ENCODE measurements at places on chromosomes 2 and 18.

DNA sequence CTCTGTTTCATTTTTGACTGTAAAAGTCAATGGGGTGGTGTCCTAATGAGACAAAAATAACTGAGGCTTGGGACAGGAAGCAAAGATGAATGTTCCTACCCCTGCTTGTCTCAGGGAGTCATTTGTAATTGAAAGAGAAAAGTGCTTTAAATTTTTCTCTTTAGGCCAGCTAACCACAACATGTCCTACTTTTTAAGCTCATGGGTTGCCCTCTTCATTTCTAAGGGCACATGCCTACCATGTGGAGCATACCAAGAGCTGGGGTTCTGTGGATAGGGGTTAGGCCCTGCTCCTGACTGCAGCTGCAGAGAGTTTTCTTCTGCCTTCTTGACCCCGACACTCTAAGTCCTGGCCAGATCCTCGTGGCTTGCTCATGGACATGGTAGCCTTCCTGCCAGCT, 96.8 kb upstream of the ARL4C start:
- DNase-seq = no peak

- no peak for DNase-seq
These were observed 589.8 kb upstream of the CDH2 start for GRCh38 chr18:28766721-28767120.

DNA sequence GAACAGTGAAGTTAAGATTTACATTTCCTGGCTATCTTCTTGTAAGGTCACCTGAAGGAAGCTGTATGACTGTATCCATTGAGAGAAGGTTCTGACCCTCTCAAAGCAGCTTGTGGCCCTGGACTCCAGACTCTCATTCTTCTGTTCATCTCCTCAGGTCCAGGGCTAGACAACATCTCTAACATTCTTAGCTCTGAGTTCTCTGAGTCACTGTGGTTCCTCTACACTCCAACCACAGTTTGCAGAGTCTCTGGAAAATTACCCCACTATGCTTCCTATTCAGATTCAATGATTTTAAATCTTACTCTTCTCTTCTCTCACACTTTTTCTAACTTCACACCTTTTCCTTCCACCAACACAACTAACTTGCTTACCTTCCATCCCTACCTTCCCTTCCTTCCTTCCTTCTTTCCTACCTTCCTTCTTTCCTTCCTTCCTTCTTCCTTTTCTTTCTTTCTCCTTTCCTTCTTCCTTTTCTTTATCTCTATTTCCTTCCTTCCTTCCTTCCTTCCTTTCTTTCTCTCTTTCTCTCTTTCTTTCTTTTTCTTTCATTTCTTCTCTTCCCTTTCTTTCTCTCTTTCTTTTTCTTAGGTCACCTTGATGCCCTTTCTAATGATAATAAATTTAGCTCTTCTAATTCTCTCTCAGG, 824.3 kb upstream of the ZEB2 start:
- no peak for DNase-seq

DNA sequence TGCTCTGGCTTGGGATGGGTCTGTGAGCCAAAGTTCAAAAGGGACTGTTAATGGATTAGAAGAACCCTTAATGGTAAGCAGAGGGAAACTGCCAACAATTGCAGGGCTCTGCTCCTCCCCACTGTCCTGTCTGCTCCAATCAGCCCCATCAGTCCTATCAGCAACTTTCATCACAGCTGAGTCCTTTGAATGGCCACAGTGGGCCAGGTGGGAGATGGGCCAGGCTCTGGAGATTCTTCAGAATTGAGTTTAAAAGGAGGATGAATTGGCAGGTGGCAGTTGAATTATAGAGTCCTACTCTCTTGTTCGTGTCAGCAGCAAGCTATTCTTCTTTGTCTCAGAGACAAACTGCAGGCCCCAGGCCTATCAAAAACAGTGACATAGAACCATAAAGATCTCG, 573.9 kb downstream of the EPHA4 start:
- DNase-seq = no peak

DNA sequence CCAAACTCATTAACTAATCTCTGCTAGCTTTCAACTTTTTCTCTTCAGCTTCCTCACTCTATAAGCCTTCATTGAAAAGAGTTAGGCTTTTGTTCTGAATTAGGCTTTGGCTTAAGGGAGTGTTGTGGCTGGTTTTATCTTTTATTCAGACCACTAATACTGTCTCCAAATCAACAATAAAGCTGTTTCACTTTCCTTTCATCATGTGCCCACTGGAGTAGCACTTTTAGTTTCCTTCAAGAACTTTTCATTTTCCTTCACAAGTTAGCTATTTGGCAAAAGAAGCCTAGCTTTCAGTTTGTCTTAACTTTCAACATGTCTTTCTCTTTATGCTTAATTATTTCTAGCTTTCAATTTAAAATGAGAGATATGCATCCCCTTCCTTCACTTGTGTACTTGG, 271.7 kb upstream of the FSIP2 start:
- DNase-seq = no peak

All from NCI-H510A (cell line).